Left kidney (tissue), 8 donors: ENCODE measurements at places on chromosomes 7 and 10. TPM values are rescaled to one million over a fixed set of nuclear protein-coding genes. Genes with fewer than 3 reads are reported as not detected.

- no peak for DNase-seq
These were observed 416.2 kb downstream of the EXOC4 start for GRCh38 chr7:133669061-133669455.

The DPYSL4 gene
- 16.3 TPM for polyA plus RNA-seq

DNA sequence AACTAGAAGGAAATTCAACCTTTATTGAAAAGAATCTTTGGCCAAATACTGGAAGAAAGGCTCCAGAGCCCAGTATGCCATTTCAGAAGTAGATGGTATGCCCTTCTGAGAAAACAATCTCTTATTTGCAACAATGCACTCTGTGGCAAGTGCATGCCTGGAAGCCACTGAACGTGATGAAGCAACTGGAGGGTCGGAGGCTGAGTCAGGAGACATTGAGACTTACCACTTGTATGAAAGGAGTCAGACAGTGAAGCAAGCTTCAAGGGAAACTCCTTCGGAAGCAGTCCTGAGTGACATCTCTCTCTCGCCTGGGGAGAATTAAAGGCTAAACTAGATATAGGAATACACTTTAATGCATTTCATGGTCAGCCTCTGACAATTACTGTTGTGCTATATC is 353.7 kb downstream of the NRG3 start:
- no peak for DNase-seq

The SCRN1 gene
- polyA plus RNA-seq: 68.3 TPM

The MYOZ1 gene
- polyA plus RNA-seq: 5.0 TPM

The CYP3A7 gene
- polyA plus RNA-seq: 1.2 TPM

- DNase-seq: no peak
These were observed 26.5 kb downstream of the MRC1 start for GRCh38 chr10:17835688-17836087.

DNA sequence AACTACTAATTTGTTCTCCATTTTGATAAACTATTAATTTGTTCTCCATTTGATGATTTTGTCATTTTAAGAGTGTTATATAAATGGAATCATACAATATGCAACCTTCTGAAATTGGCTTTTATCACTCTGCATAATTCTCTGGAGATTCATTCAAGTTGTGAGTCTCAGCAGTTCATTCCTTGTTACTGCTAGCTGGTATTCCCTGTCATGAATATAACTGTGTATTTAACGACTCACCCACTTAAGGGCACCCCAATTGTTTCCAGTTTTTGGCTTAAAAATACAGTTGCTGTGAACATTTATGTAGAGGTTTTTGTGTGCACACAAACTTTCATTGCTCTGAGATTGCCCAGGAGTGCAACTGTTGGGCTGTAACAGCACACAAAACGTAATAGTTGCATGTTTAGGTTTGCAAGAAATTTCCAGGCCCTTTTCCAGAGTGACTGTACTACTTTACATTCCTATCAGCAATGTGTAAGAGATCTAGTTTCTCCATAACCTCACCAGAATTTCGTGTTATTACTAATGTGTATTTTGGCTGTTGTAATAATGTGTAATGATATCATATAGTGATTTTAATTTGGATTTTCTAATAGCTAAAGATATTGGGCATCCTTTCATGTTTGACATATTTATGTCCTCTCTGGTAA is 153.2 kb upstream of the ADCY1 start:
- no peak for DNase-seq

The IGF2BP3 gene
- polyA plus RNA-seq: 82.9 TPM

DNA sequence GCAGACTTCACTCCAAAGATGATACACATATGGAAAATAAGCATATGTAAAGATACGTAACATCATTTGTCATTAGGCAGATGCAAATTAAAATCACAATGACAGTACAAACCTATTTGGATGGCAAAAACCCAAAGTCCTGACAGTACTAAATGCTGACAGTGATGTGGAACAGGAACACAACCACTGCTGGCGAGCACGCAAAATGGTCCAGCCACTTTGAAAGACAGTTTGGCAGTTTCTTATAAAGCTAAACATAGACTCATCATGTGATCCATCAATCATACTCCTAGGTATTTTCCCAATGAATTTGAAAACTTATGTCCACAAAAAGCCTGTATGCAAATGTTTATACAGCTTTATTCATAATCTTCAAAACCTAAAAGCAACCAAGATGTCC is 200.7 kb downstream of the RAMP3 start:
- DNase-seq: no peak

GRCh38 chr7:18653381-18654155 is 158.0 kb downstream of the HDAC9 start:
- DNase-seq: no peak

- DNase-seq: no peak
These were observed 458.6 kb upstream of the KLF6 start for GRCh38 chr10:4243651-4244050.

The LDB3 gene
- polyA plus RNA-seq: 1.2 TPM

DNA sequence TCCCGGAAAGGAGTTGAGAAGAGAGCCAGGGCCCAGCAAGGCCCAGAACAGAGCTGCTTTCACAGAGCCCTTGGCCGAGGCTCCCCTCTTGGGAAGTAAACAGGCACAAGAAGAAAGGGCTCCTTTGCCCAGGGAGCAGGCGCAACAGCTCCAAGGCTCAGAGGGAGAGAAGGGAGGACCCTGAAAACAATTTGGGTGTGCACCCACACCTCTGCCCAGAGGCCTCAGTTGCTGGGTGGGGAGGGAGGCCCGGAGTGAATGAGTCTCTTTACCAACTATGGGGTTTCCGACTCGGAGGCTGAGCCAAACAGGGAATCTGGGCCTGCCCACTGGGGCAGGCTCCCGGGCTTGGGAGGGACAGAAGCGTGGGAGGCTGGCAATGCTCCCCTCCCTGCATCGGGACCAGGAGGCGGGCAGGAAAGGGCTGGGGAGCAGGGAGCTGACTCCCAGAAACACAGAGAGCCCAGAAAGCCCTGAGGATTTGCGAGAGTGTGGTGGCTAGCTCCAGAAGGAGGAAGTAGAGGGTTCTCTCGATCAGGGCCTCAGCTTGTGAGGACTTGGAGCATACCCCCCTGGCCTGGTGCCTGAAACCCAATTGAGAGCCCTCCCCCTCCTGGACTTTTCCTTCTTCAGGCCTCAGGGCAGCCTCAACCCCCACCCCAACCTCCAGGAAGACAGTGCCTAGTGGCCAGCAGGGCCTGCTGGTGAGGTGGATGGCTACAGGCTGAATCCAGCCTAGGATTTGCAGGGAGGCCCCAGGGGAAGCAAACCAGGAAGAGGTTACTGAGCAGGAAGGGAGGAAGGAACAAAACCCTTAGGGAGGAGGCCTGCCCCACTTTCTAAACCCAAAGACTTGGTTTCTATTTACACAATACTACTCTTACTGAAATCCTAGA is 6.2 kb downstream of the C10orf105 start:
- DNase-seq: no peak

- DNase-seq: no peak
These were observed 277.0 kb upstream of the COBL start for GRCh38 chr7:51593628-51594027.

DNA sequence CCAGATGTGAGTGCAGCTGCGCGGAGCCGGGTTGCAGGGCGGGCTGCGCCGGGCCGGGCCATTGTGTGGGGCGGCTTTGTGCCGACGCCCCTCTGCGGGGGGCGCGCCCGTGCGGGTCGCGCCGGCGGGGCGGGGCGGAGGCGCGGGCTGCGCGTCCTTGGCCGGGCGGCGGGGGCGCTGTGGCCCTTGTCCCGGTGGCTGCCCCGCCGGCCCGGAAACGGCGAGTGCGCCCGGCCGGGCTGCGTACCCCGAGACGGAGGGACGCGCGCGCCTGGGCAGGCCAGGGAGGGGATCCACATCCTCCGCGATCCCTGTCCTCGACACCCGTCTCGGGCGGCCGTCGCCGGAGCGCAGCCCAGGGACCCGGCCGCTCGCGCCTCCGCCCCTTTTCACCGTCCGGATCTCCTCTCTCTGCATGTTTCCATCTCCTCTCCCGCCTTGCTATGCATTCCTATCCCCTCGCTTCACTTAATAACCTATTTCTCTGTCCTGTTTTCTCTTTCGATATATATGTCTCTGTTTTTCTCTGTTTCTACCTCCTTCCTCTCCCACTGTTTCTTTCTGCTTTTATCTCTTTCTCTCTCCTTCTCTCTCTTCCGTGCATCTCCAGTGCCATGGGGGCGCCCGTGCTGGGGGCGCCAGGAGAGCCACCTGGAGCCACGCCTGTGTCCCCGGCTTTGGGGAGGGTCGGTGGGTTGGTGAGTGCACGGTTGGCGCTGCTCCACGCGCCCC is 765 bp downstream of the PFKFB3 start:
- DNase-seq: no peak
